ENCODE measurements at places on chromosomes 3 and 15. TPM values are rescaled to one million over a fixed set of nuclear protein-coding genes. Genes with fewer than 3 reads are reported as not detected.

The WNT5A gene
- total RNA-seq = 24.8 TPM

The TGFBR2 gene
- total RNA-seq = 376 TPM

- H3K4me3 ChIP-seq = no peak overlapping the region
- H3K27ac ChIP-seq = no peak overlapping the region
- no peak for DNase-seq
- peaks cover 2% of the 10 kb centered on the region for H3K36me3 ChIP-seq
Measured at GRCh38 chr3:134003066-134003465, 26.7 kb downstream of the SLCO2A1 start.

GRCh38 chr3:3082234-3082924, 27.8 kb downstream of the IL5RA start:
- DNase-seq = no peak
- no peak overlapping the region for H3K27ac ChIP-seq
- no peaks in the 10 kb centered on the region for H3K27me3 ChIP-seq

DNA sequence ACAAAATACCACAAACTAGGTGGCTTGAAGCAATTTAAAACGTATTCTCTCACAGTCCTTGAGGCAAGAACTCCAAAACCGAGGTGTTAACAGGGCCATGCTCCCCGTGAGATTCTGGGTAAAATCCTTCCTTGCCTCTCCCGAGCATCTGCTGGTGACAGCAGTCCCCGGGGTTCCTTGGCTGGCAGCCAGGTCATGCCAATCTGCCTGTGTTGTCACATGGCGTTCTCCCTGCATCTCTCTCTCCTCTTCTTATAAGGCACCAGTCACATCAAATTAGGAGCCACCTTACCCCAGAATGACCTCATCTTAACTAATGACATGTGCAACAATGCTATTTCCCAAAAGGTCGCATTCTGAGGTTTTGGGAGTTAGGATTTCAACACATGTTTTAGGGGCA, 26.3 kb upstream of the LRRN1 start:
- H3K4me1 ChIP-seq = no peaks in the 10 kb centered on the region
- H3K4me3 ChIP-seq = no peak overlapping the region
- H3K36me3 ChIP-seq = no peaks in the 10 kb centered on the region
- DNase-seq = no peak
- H3K27me3 ChIP-seq = no peaks in the 10 kb centered on the region

The OSTN gene
- not detected for total RNA-seq

DNA sequence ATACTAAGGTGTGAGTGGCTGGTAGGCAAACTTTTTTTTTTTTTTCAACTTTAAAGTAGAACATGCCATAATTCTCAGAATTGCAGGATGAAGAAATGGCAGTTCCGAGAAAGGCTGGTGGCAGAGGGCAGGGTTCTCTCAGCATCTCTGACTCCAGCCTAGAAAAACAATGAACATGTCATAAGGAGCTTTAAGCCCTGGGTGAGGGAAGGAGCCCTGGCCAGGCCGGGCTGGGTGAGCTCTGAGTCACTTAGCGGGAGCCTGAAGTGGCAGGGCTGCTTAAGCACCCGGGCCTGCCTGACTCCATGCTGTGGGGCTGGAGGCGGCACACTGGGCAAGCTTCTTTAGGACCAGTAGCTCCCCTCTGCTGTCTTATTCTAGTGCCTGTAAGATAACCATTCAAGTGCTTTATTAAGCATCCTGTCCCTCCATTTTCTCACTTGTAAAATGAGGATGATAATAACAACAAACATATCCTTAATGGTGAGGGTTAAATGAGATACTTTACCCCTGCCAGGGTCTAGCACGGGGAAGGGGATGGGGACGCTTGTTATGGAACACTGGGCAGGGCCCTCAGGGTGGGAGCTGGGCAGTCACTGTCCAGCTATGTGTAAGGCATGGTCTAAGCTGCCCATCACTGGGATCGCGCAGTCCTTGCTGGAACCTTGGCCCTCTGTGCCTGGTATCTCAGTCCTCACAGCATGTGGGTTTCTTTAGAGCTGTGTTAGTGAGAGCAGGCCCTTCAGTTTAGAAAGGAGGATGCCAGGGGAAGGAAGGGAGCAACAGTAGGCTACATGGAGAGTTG, 18.4 kb downstream of the SMAD6 start:
- H3K27me3 ChIP-seq = no peaks in the 10 kb centered on the region
- peak; percentile 87 for DNase-seq
- H3K4me3 ChIP-seq = no peak overlapping the region
- peak overlapping the region; percentile 78 for H3K27ac ChIP-seq
- peaks cover 79% of the 10 kb centered on the region for H3K36me3 ChIP-seq

DNA sequence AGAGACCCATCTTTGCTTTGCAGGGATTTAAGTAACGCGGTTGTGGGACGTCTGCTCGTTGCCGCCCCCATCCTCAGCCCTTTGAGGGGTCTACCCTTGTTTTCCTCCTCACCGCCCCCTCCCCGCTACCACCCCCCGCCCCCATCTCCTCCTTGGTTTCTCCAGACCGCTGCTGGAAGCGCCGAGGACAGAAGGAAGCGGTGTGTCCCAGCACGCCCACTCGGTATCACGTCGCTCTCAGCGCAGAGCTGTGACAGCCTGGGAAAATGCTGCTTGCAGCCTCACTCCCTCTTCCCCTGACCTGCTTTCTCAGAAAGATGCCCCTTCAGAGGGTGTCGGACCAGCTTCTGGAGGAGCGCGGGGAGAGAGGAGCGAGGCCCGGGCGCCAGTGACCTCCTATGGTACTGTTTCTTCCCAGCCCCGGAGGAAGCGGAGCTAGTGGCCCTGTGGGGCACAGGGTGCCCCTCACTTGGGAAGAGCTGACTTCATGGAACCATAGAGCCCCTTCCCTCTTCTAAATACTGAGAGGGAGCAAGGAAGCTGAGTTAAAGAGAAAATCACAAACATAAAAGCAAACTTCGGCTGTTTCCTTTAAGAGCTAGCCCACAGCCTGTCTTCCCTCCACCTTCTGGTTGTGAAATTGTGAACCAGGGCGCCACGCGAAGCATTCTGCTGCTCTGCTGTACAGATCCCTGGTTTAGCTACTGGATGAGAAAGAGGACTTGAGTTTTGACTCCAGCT, 698 bp downstream of the IL1RAP start:
- no peaks in the 10 kb centered on the region for H3K27me3 ChIP-seq
- DNase-seq = peak; percentile 67
- peak overlapping the region; percentile 89 for H3K4me3 ChIP-seq
- H3K27ac ChIP-seq = peak overlapping the region; percentile 90
- peaks cover 8% of the 10 kb centered on the region for H3K4me1 ChIP-seq

The SERPINI2 gene
- 0.80 TPM for total RNA-seq

The GHRL gene
- total RNA-seq = 1.7 TPM

DNA sequence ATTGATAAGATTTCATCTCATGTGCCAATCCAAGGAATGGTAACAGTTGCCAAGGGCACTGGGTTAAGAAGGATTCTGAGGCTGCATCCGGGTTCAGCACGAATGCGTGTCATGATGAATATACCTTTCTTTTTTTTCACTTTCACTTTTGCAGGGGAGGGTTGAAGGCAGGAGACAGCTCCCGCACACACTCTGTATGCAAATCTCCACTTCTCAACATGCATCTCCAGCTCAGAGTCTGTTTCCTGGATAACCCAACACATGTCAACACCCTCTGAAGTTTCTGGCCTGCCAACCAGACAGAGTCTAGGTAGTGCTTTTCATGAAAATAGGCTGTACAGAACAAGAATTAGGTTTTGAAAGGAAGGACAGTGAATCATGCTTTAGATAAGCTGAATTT, 21.6 kb downstream of the B4GALT4 start:
- no peak overlapping the region for H3K27ac ChIP-seq
- no peak for DNase-seq
- H3K4me1 ChIP-seq = no peaks in the 10 kb centered on the region
- H3K27me3 ChIP-seq = no peaks in the 10 kb centered on the region
- peaks cover 44% of the 10 kb centered on the region for H3K36me3 ChIP-seq

DNA sequence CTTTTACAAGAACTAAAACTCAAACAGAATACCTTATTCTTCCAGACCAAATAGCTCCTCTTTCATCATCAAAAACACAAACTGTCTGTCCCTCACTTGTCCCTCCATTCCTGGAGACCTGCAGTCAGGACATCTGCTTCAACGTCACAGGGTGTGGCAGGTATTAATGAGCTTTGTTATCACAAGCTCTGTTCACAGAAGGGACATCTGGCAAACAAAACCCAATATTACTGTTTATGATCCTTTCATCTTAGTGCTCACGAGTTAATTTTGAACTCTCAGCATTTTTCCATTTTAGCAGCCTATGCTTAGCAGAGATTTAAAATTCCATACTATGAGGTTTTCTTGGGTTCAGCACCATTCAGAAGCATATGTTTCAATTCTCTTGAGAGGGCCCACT, 32.9 kb downstream of the AP3S2 start:
- no peak overlapping the region for H3K27ac ChIP-seq
- no peaks in the 10 kb centered on the region for H3K27me3 ChIP-seq
- H3K4me3 ChIP-seq = no peak overlapping the region
- no peak for DNase-seq
- H3K36me3 ChIP-seq = peaks cover 25% of the 10 kb centered on the region
- H3K4me1 ChIP-seq = no peaks in the 10 kb centered on the region

DNA sequence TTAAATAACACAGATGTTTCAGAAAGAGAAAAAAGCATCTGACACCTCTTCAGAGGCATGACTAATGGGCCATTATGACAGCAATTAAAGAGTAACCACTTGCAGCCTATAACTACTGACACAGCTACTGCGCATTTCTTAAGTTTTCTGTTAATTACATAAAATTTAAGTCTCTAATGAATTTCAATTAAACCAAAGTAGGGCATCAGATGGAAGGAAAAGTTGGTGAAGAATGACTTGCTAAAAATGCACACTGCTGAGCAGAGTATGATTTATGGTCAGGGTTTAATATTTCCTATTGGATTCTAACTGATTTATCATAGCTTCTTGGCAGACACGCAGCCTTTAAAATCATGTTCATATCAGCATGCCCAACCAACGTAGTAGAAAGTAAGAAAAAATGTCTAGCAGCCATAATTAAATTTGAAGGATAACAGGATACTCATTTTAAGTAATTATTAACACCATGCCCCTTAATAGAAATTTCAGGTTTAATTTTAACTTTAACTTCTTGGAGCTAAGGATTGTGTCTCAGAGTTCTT, 140.0 kb downstream of the CBLB start:
- no peaks in the 10 kb centered on the region for H3K27me3 ChIP-seq
- no peak for DNase-seq
- no peak overlapping the region for H3K4me3 ChIP-seq
- H3K4me1 ChIP-seq = no peaks in the 10 kb centered on the region

The UBA5 gene
- total RNA-seq = 47.0 TPM

The DISP2 gene
- 1.7 TPM for total RNA-seq

DNA sequence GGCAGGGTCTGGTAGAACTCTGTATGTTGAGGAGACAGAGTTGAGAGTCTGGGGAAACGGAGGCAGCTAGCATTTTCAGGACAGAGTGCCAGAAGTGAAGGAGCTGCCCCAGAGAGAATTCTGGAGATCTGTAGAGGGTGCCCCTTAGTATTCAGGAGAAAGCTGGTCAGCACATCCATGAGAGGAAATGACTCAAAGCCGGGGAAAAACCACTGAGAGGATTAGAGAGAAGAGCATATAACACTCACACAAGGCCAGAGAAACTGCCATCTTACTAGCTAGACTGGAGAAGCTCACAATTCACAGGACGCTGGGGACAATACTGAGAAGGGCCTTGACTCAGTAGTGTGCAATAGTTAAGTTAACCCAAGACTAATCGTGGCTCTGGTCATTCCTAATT, 75.7 kb upstream of the DPPA4 start:
- H3K4me3 ChIP-seq = no peak overlapping the region
- H3K27ac ChIP-seq = no peak overlapping the region
- H3K27me3 ChIP-seq = no peaks in the 10 kb centered on the region
- H3K36me3 ChIP-seq = no peaks in the 10 kb centered on the region
- no peak for DNase-seq

- peak within 1 kb of the TSS; percentile 89 for H3K4me3 ChIP-seq
- peak within 1 kb of the TSS; percentile 94 for H3K27ac ChIP-seq
- H3K36me3 ChIP-seq = no peaks in the 10 kb centered on the region
- peaks cover 50% of the 10 kb centered on the region for H3K4me1 ChIP-seq
- H3K27me3 ChIP-seq = no peaks in the 10 kb centered on the region
Measured at GRCh38 chr3:72446218-72447058, 401.8 kb downstream of the SHQ1 start.

The IL17RD gene
- total RNA-seq = under 0.01 TPM

The IL17RB gene
- total RNA-seq = 7.3 TPM

GRCh38 chr3:46899151-46900006, 21.9 kb downstream of the PTH1R start:
- no peak overlapping the region for H3K27ac ChIP-seq
- no peaks in the 10 kb centered on the region for H3K36me3 ChIP-seq
- H3K4me1 ChIP-seq = peaks cover 25% of the 10 kb centered on the region
